Nephron progenitor cell (in vitro differentiated cells): ENCODE measurements at places on chromosomes 4 and X.

GRCh38 chr4:109040441-109040840 lies 262.0 kb downstream of the COL25A1 start:
- no peak for DNase-seq

- peak; percentile 16 for DNase-seq
Measured at GRCh38 chrX:65668377-65669310, 1.2 kb downstream of the MSN start.

DNA sequence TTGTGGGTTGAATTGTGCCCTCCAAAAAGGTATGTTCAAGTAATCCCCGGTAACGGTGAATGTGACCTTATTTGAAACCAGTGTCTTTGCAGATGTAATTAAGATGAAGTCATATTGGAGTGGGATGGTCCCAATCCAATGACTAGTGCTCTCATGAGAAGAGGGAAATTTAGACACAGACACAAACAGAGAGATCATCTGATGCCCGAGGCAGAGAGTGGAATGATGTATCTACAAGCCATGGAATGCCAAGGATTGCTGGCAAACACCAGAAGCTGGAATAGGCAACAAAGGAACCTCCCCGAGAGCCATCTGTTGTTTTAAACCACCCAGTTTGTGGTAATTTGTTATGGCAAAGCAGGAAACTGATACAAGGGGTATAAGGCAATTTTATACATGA lies 35.1 kb downstream of the RPS6KA3 start:
- DNase-seq: no peak

GRCh38 chr4:8164687-8165086 lies 6.1 kb upstream of the ABLIM2 start:
- DNase-seq: no peak

DNA sequence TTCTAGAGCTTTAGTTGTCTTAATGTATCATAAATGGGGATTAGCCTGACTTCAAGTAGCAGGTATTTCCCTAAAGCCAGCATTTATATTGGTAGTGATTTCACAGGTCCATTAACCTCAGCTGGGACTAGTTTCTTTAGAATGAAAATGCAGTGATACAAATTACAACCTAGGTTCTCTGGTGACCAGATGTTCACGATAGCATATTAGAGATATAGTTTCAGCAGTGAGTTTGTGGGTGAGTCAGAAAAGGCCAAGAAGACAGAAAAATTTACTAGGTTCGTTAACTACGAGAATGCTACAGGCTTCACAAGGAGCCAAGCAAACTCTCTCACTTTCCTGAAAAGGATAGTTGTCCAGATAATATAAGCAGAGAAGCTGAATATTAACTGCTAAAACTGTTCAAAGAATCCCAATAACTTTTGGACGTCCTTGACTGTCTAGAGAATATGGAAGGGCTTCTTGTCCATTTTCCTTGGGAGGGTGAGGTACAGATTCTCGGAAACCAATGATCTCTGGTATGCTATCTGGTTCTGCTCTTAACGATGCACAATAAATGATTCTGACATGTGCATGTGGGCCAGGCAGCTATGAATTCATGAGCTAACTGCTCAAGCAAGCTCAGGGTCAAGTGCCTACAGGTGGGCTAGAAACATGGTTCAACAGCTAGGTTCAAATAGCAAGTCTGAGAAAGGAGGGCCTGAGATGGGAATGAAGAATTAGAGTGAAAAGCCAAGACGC lies 6.0 kb upstream of the SPCS3 start:
- no peak for DNase-seq

DNA sequence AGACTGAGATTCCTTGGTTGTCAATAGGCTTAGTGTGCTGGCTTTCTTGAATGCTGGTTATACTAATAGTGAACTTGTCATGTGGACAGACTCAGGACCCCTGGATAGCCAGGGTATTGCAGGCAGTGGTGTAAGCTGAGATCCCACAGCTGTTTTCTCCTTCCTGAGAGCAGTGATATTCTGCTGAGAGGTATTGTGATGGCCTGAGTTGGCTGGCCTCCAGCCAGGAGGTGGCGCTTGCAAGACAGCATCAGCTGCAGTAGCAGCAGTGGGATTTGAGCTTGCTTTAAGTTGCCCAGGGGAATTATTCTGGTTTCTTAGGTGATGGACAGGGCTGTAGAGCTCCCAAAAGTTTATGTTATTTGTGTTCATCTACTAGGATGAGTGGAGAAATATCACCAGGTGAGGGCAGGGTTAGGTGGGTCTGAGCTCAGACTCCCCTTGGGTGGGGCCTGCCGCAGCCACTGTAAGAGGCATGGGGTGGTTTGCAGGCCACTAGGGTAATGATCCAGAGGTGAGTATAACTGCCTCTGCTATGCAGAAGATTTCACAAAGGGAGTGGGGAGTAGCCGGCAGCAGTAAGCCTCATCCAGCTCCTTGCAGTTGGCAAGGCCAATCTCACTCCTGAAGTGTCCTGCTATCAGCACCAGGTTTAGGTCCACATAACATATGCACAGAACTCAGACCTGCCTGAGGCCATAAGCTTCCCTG lies 66.2 kb downstream of the IL15 start:
- DNase-seq: no peak

DNA sequence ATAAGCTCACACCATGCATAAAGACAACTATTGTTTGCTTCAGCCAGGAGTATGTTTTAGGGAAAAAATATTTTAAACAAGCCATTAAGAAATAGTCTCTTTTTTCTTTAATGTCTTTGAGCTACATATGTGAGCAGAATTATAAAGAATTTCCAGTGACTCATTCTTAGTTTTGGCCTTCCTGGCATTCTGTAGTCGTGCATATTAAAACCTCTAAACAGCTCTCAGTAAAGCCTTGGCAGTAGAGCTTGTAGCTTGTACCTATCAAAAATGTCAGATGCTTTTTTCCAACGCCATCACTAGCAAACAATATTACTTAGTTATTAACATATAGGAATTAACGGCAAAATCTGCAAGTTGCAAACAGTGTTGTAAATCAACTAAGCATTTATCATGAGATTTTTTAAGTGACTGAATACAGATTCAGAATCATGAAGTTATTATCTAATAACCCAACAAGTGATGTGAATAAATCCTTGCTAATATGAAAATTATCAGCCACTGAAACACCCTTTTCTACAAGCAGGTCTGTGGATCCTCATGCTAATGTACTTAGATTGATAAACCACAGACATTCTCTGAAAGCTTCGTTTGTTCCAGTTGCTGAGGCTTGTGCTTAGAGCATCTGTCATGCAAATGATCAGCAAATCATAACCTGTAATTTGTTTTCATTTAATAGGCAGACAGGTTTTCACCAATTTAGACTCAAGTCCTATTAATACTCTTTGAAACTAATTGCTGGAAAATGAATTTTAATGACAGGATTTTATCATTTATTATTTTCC lies 412.0 kb upstream of the ATOH1 start:
- DNase-seq: no peak

DNA sequence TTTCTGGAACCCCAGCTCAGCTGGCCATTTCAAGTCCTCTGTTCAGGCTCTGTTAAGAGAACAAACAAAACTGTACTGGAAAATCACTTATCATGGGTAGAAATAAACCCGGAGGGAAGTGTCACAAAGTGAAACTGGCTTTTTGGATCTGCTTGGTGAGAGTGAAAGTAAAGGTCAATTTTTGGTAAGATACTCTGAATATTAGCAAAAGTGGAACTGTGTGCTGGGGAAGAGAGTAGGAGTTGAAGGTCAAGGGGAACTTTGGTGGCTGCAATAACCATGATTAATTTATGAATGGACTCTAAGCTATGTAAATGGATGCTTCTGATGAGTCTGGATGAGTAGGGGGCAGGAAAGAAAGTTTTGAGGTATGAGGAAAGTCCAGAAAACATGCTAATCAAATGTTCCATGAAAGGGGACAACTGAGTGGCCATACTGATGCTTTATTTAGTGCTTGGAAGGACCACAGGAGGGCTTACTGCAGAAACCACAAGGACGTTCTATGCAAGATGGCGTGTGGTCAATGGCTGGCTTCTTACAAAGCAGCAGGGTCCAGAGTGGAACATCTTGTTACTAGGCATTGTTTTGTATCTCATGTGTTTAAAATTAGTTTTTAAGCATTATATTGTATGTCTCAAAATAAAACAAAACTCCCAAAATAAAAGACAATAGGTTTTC lies 36.8 kb upstream of the TNIP3 start:
- DNase-seq: no peak

- DNase-seq: no peak
Measured at GRCh38 chr4:6195602-6196319, 4.6 kb downstream of the JAKMIP1 start.

GRCh38 chr4:152356428-152357034 lies 179.4 kb downstream of the FBXW7 start:
- no peak for DNase-seq
